ENCODE measurements at places on chromosomes 12 and 14. TPM values are rescaled to one million over a fixed set of nuclear protein-coding genes. Genes with fewer than 3 reads are reported as not detected.

DNA sequence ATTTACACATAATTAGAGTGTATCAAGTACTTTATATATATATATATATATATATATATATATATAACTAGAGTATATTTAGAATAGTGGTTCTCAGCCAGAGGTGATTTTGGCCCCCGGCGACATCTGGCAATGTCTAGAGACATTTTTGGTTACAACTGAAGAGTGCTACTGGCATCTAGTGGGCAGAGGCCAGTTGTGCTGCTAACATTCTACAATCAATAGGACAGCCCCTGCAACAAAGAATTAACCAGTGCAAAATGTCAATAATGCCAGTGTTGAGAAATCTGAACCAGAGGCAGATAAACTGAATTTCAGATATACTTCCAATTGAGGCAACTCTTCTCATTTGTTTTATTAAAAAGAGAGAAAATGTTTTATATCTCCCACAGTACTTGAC lies 8.9 kb downstream of the GTF2A1 start:
- DNase-seq = no peak

Gene TAS2R42
- not detected for total RNA-seq

Gene KRT75
- total RNA-seq = not detected

- no peak for DNase-seq
Observed at GRCh38 chr12:54589964-54590363, 1.5 kb upstream of the PPP1R1A start.

- DNase-seq = no peak
Observed at GRCh38 chr14:24920265-24921075, 129.5 kb downstream of the STXBP6 start.

DNA sequence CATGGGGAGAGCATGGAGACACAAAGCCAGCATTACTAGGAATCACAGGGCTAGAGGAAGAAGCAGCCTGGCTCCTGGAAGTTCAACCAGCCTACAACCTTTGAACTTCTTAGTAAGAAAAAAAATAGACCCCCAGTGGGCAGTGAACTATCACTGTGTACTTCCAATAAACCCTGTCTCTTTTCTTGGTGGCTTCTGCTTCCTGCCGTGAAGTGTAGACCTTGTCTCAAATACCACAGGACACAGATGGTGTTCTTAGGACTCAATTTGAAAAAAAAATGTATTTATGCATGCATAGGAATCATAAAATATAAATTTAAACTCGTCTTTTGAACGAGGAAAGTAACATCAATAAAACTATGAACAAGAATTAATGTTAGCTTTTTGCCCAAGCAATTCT lies 3.6 kb upstream of the PTGER2 start:
- DNase-seq = no peak

DNA sequence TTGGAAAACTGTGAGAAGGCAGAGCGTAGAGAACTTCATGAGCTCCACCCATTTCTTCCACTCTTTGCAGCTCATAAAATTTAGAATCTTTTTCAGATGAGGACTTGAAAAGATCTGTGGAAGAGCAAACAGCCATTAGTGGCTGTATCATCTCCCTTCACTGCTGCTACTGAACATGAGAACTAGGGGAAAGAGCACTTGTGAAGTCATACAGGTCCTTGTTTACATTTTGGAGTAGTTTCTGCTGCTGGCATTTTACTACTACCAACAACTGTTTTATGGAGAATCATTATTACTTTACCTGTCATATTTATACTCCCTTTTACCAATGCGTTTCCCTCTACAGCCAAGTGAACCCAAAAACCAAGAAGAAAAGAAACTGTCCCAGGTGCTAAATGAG lies 41.0 kb downstream of the RPGRIP1 start:
- DNase-seq = no peak

All from glutamatergic neuron (in vitro differentiated cells).